ENCODE measurements at places on chromosomes 1 and 21.

DNA sequence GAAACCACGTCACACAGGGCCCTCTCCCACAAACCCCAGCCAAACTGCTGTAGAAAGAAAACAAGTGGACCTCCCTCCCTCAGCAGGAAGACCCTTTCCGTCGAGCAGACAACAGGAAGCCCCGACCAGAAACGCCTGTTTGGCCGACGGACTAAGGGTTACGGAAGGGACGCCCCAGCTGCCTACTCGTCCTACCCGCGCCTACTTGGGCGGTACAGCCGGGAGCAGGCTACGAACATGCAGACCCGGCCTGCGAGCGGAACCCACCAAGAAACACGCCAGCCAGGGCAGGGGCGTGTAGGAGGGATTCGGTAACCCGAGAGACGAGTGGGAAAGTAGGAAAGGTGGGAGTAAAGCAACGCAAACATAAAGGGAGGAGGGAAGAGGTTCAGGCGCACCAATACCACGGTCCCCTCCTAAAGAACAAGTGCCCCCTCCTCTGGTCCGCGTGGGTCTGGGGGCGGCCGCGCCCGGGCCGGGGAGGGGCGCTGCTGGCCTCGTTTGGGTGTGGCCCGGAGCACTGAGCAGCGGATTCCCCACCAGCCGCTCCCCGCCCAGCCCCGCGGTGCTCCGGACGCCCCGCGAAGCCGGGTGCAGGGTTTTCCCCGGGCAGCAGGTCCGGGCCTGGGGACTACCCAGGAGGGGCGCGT is 450 bp downstream of the S100A10 start:
- no peaks in the 10 kb centered on the region for H3K27me3 ChIP-seq
- peaks cover 47% of the 10 kb centered on the region for H3K4me1 ChIP-seq
- peak overlapping the region; percentile 99 for H3K27ac ChIP-seq
- no peaks in the 10 kb centered on the region for H3K36me3 ChIP-seq

DNA sequence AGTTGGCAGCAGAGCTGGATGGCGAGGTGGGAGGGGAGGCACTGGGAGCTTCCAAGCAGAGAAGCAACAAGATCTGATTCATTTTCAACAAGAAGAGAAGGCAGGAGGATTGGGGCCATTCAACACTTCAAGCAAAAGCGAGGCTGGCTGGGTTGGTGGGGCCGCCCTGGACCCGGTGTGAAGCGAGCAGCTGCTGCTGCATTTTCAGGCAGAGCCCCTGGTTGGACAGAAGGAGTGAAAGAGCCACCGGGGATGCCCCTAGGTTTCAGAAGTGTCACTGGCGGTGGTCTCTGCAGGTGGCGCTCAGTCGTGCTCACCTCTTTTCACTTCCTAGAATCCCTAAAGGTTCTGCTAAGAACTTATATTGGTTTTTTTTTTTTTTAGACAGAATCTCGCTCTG is 18.0 kb downstream of the SLC2A7 start:
- H3K4me1 ChIP-seq: no peaks in the 10 kb centered on the region
- H3K4me3 ChIP-seq: no peak overlapping the region

DNA sequence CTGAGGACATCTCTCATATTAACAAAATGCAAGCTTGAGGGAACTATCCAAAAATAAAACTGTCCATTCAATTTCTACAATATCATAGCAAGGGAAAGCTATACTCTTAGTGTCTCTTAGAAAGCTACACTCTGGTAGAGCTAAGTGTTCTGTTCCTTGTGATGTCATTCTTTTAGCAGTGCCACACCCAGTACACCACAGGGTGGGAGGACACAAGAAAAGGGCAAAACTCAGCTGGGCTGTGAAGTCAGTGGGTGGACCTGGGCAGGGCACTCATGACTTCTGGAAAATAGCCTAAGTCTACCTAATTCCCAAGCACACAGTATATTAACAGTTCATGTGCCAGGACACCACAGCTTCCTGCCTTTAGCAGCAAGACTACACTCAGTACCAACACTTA is 42.2 kb upstream of the TNFSF4 start:
- no peak overlapping the region for H3K27ac ChIP-seq
- DNase-seq: no peak
- no peak overlapping the region for H3K4me3 ChIP-seq
- no peaks in the 10 kb centered on the region for H3K4me1 ChIP-seq
- H3K36me3 ChIP-seq: no peaks in the 10 kb centered on the region
- H3K27me3 ChIP-seq: no peaks in the 10 kb centered on the region

GRCh38 chr1:57424231-57425027 is 569 bp upstream of the DAB1 start:
- H3K4me3 ChIP-seq: peak overlapping the region; percentile 58
- DNase-seq: peak; percentile 53
- no peaks in the 10 kb centered on the region for H3K36me3 ChIP-seq
- H3K27ac ChIP-seq: peak overlapping the region; percentile 55

- H3K27ac ChIP-seq: no peak overlapping the region
- no peaks in the 10 kb centered on the region for H3K36me3 ChIP-seq
- H3K27me3 ChIP-seq: no peaks in the 10 kb centered on the region
- no peak for DNase-seq
Measured at GRCh38 chr1:51558375-51558924, 39.4 kb upstream of the EPS15 start.

- no peaks in the 10 kb centered on the region for H3K27me3 ChIP-seq
- no peaks in the 10 kb centered on the region for H3K36me3 ChIP-seq
- H3K27ac ChIP-seq: peak overlapping the region; percentile 36
- no peak overlapping the region for H3K4me3 ChIP-seq
- peak; percentile 19 for DNase-seq
Measured at GRCh38 chr1:183315991-183316758, 102.0 kb downstream of the NMNAT2 start.

DNA sequence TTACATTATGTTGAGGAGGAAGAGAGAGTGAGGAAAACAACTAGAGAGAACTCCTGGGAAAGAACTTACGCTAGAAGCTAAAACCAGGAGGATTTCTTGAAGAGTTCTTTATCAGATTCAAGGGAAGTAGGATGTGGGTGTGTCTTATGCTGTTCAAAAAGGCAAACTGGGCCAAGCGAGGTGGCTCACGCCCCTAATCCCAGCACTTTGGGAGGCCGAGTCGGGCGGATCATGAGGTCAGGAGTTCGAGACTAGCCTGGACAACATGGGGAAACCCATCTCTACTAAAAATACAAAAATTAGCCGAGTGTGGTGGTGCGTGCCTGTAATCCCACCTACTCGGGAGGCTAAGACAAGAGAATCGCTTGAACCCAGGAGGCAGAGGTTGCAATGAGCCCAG is 23.1 kb downstream of the SMG7 start:
- DNase-seq: no peak
- H3K27ac ChIP-seq: no peak overlapping the region
- no peaks in the 10 kb centered on the region for H3K27me3 ChIP-seq
- no peak overlapping the region for H3K4me3 ChIP-seq
- H3K4me1 ChIP-seq: peaks cover 33% of the 10 kb centered on the region
- H3K36me3 ChIP-seq: no peaks in the 10 kb centered on the region

- H3K4me1 ChIP-seq: no peaks in the 10 kb centered on the region
- no peak overlapping the region for H3K27ac ChIP-seq
- H3K27me3 ChIP-seq: peaks cover 92% of the 10 kb centered on the region
- no peak for DNase-seq
Measured at GRCh38 chr1:34648501-34648900, 106.3 kb upstream of the GJB5 start.

GRCh38 chr1:116125758-116126157 is 14.6 kb downstream of the MAB21L3 start:
- H3K4me1 ChIP-seq: no peaks in the 10 kb centered on the region
- no peak overlapping the region for H3K4me3 ChIP-seq
- H3K27me3 ChIP-seq: no peaks in the 10 kb centered on the region
- no peak overlapping the region for H3K27ac ChIP-seq
- no peak for DNase-seq

GRCh38 chr1:114668784-114669561 is 876 bp downstream of the DENND2C start:
- DNase-seq: no peak
- H3K27ac ChIP-seq: peak overlapping the region; percentile 84
- peaks cover 2% of the 10 kb centered on the region for H3K4me1 ChIP-seq
- H3K36me3 ChIP-seq: no peaks in the 10 kb centered on the region
- H3K27me3 ChIP-seq: no peaks in the 10 kb centered on the region

- no peaks in the 10 kb centered on the region for H3K27me3 ChIP-seq
- H3K36me3 ChIP-seq: peaks cover 34% of the 10 kb centered on the region
- no peak for DNase-seq
- H3K27ac ChIP-seq: no peak overlapping the region
- H3K4me3 ChIP-seq: no peak overlapping the region
- H3K4me1 ChIP-seq: no peaks in the 10 kb centered on the region
Measured at GRCh38 chr1:117481410-117481809, 114.2 kb downstream of the MAN1A2 start.

DNA sequence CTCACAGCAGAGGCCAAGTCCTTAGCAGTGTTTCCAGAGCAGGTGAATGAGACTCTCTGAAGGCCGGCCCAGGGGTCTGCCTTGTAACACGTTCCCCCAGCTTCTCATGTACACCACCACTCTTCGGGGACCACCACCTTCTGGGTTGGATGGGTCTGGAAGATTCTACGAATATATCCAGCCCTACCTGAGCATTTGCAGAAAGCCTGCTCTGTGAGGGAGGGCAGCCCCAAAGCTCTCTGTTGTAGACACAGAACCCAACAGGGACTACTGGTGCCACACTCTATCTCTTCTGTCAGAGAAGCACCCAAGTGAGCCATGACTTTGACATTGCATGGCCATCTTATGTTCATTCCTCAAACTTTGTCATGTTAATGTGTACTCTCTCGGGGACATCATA is 61.8 kb downstream of the CD247 start:
- peak overlapping the region; percentile 64 for H3K4me3 ChIP-seq
- H3K36me3 ChIP-seq: no peaks in the 10 kb centered on the region
- DNase-seq: no peak
- peak overlapping the region; percentile 84 for H3K27ac ChIP-seq
